ENCODE measurements at places on chromosomes 7 and 10.
A peak's percentile ranks its signal among the peaks of the same experiment; 100 is the strongest.

- no peak overlapping the region for H3K27ac ChIP-seq
- no peaks in the 10 kb centered on the region for H3K36me3 ChIP-seq
- no peak overlapping the region for H3K4me3 ChIP-seq
- no peaks in the 10 kb centered on the region for H3K4me1 ChIP-seq
- no peaks in the 10 kb centered on the region for H3K27me3 ChIP-seq
These were observed 440.6 kb downstream of the PARD3 start for GRCh38 chr10:34374356-34375045.

GRCh38 chr10:112271982-112272381, 11.2 kb upstream of the TECTB start:
- DNase-seq: no peak
- no peak overlapping the region for H3K27ac ChIP-seq
- no peak overlapping the region for H3K4me3 ChIP-seq
- no peaks in the 10 kb centered on the region for H3K36me3 ChIP-seq
- no peaks in the 10 kb centered on the region for H3K27me3 ChIP-seq
- no peaks in the 10 kb centered on the region for H3K4me1 ChIP-seq

DNA sequence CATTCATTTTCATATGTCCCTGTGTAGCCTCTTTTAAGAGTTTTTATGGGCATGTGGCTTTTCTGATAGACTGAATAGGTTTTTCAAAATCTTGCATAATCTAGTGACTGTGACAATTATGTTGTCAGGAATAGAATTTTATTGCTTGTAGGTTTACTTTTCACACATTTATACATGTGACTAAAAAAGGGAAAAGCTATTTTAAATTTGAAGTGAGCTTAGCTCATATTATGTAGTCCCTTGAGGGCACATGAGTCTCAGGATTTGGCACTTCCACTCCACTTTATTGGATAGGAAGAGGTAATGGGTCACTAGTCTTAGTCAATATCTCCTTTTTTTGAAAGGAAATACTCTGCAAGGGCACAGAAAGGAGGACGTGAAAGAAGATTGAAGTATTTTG, 247.3 kb downstream of the SUGCT start:
- no peak for DNase-seq
- H3K36me3 ChIP-seq: no peaks in the 10 kb centered on the region
- no peaks in the 10 kb centered on the region for H3K27me3 ChIP-seq

DNA sequence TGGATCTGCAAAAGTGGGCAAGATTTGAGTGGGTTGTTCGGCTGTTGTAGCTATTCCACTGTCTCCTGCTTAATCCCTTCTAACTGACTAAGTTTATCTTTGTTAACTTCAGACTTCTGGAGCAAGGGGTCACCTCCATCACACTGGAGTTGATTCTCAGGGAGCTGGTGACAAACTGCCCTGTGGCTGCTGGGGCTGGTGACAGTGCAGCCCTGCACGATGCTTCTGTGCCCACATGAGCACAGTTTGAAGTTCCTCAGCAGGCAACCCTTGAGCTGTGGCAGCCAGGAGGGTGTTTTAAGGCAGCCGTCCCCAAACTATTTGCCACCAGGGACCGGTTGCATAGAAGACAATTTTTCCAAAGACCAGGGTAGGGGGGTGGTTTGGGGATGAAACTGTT, 40.5 kb downstream of the ADRB1 start:
- peak; percentile 16 for DNase-seq
- no peaks in the 10 kb centered on the region for H3K36me3 ChIP-seq
- H3K27me3 ChIP-seq: no peaks in the 10 kb centered on the region
- no peak overlapping the region for H3K4me3 ChIP-seq

GRCh38 chr10:63866747-63867140, 345.5 kb downstream of the REEP3 start:
- H3K4me1 ChIP-seq: peaks cover 6% of the 10 kb centered on the region
- H3K36me3 ChIP-seq: no peaks in the 10 kb centered on the region
- H3K4me3 ChIP-seq: no peak overlapping the region

GRCh38 chr10:113982769-113983168, 60.9 kb upstream of the ADRB1 start:
- H3K4me3 ChIP-seq: no peak overlapping the region
- no peaks in the 10 kb centered on the region for H3K27me3 ChIP-seq
- no peak overlapping the region for H3K27ac ChIP-seq
- H3K4me1 ChIP-seq: peaks cover 8% of the 10 kb centered on the region
- no peaks in the 10 kb centered on the region for H3K36me3 ChIP-seq

DNA sequence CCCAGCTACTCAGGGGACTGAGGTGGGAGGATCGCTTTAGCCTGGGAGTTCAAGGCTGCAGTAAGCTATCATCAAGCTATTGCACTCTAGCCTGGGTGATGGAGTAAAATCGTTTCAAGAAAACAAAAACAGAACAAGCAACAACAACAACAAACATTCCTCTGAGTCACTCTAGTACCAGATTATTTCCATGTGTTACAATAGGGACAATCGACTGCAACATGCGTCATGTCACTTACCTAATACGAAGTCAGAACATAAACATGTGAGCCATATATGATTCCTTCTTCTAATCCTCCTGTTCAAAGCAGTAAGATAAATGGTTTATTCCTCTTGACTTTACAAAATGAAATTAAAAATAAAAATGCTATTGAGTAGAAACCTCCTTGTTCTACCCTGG, 57.3 kb downstream of the ZNF438 start:
- no peaks in the 10 kb centered on the region for H3K36me3 ChIP-seq
- H3K4me1 ChIP-seq: no peaks in the 10 kb centered on the region
- H3K27ac ChIP-seq: no peak overlapping the region
- no peak overlapping the region for H3K4me3 ChIP-seq
- H3K27me3 ChIP-seq: no peaks in the 10 kb centered on the region

- DNase-seq: no peak
- no peak overlapping the region for H3K4me3 ChIP-seq
- H3K27me3 ChIP-seq: no peaks in the 10 kb centered on the region
- no peak overlapping the region for H3K27ac ChIP-seq
These were observed 7.8 kb upstream of the BTRC start for GRCh38 chr10:101346177-101346576.

- no peak overlapping the region for H3K27ac ChIP-seq
- H3K4me3 ChIP-seq: no peak overlapping the region
- no peak for DNase-seq
- no peaks in the 10 kb centered on the region for H3K36me3 ChIP-seq
- no peaks in the 10 kb centered on the region for H3K4me1 ChIP-seq
These were observed 840.3 kb downstream of the CNTNAP2 start for GRCh38 chr7:146956853-146957252.

GRCh38 chr7:37068038-37068437, 343.7 kb upstream of the AOAH start:
- H3K27me3 ChIP-seq: no peaks in the 10 kb centered on the region
- H3K27ac ChIP-seq: no peak overlapping the region
- no peaks in the 10 kb centered on the region for H3K36me3 ChIP-seq
- H3K4me1 ChIP-seq: no peaks in the 10 kb centered on the region
- DNase-seq: no peak

DNA sequence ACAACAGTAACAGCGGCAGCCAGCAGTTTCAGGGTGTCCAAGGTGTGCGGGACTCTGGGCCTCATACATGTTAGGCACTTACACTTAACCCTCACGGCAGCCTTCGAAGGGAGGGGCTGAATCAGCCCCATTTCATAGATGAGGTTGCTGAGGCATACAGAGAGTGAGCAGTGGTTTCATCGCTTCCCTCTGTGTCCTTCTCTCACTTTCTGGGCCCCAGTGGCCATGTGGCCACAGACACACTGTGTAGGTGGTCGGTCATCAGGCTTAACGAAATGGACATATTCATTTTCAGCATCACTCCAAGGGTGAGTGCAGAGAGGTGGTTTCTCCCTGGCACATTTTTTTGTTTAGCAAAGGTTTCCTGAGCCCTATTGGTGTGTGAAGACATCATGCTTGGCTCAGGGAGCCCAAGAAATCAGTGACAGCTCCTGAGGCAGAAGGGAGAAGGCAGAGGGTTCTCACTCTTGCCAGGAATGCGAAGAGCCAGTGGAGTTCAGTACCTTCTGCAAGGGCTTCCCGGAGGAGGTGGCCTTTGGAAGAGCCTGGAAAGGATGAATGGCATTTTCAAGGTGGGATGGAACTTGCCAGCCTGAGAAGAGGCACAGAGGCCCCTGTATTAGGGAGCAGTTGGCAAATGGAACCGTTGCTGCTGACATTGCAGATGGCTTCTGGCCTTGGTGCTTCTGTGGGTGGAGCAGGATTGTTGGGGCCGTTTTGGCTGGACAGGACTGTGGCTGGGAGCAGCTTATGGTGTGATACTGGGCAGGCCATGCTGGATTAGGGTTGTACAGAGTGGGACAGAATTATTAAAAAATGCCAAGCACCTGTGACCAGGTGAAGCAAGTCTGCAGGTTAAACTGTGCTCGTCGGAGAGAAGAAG, 61.7 kb upstream of the PPIF start:
- peaks cover 31% of the 10 kb centered on the region for H3K4me1 ChIP-seq
- no peaks in the 10 kb centered on the region for H3K27me3 ChIP-seq
- no peak overlapping the region for H3K27ac ChIP-seq
- no peak for DNase-seq
- H3K4me3 ChIP-seq: peak overlapping the region; percentile 34

GRCh38 chr10:7506571-7506970, 95.7 kb upstream of the SFMBT2 start:
- DNase-seq: no peak
- no peaks in the 10 kb centered on the region for H3K36me3 ChIP-seq
- no peak overlapping the region for H3K4me3 ChIP-seq
- peaks cover 26% of the 10 kb centered on the region for H3K4me1 ChIP-seq
- H3K27ac ChIP-seq: no peak overlapping the region

GRCh38 chr10:98195120-98195519, 60.7 kb downstream of the R3HCC1L start:
- no peak overlapping the region for H3K4me3 ChIP-seq
- H3K36me3 ChIP-seq: no peaks in the 10 kb centered on the region
- no peak overlapping the region for H3K27ac ChIP-seq
- H3K4me1 ChIP-seq: no peaks in the 10 kb centered on the region
- H3K27me3 ChIP-seq: no peaks in the 10 kb centered on the region

DNA sequence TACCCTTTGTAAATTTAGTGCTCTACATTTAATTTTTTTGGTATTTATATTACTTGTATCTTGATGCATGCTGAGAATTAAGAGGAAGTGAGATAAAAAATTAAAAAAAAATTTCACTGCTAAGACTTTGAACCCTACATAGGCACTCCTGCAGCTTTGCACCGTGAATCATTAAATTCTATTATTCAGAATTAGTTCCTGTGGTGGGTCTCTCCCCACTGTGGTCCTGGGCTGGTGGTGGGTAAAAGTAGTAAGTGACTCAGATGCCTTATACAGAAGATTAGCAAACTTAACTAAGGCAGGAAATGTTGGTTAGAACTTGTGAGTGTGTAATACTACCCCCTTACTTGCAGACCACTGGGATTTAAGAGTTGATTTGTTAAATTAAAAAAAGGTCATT, 72.6 kb downstream of the AP3M1 start:
- H3K36me3 ChIP-seq: peaks cover 26% of the 10 kb centered on the region
- no peaks in the 10 kb centered on the region for H3K27me3 ChIP-seq
- no peak overlapping the region for H3K4me3 ChIP-seq
- H3K4me1 ChIP-seq: no peaks in the 10 kb centered on the region
- no peak for DNase-seq

DNA sequence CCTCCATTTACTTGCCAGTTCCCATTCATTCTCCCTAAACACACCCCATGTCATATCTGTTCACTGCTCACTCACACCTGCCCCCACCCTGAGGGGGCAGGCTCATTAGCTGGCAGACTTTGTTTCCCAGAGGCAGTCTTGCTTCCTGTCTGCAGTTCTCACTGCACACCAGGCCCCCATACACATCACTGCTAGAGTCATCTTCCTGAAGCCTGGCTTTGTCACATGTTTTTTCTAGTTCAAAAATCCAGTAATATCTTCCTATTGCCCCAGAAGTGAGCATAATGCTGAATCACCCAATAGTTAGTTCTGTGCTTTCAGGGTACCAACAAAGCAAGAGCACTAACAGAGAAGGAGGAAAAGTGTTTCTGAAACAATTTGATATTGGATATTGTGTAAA, 1.9 kb downstream of the LRRC72 start:
- no peaks in the 10 kb centered on the region for H3K36me3 ChIP-seq
- no peaks in the 10 kb centered on the region for H3K4me1 ChIP-seq
- H3K27me3 ChIP-seq: no peaks in the 10 kb centered on the region

DNA sequence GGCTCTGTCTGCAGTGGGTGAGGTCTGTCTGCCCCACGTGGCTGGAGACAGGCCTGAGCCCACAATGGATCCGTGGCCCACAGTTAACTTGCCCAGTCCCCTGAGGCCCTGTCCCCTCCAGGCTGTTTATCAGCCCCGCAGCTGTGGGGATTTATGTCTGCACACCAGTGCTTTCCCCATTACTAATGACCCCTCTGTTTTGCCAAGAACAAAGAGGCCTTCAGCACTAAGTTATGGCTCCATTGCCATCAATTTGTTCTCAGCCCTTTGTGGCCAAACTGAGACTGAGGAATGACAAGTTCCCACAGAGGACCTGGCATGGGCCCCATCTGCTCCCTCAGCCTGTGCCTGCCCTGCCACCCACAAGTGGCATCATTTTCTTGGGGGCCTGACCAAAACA, 138.2 kb downstream of the C10orf105 start:
- no peak for DNase-seq
- no peaks in the 10 kb centered on the region for H3K4me1 ChIP-seq
- H3K27ac ChIP-seq: no peak overlapping the region
- no peaks in the 10 kb centered on the region for H3K36me3 ChIP-seq

GRCh38 chr7:158550394-158550700, 37.3 kb downstream of the PTPRN2 start:
- no peak overlapping the region for H3K27ac ChIP-seq
- no peaks in the 10 kb centered on the region for H3K27me3 ChIP-seq
- H3K4me3 ChIP-seq: no peak overlapping the region
- H3K4me1 ChIP-seq: no peaks in the 10 kb centered on the region

DNA sequence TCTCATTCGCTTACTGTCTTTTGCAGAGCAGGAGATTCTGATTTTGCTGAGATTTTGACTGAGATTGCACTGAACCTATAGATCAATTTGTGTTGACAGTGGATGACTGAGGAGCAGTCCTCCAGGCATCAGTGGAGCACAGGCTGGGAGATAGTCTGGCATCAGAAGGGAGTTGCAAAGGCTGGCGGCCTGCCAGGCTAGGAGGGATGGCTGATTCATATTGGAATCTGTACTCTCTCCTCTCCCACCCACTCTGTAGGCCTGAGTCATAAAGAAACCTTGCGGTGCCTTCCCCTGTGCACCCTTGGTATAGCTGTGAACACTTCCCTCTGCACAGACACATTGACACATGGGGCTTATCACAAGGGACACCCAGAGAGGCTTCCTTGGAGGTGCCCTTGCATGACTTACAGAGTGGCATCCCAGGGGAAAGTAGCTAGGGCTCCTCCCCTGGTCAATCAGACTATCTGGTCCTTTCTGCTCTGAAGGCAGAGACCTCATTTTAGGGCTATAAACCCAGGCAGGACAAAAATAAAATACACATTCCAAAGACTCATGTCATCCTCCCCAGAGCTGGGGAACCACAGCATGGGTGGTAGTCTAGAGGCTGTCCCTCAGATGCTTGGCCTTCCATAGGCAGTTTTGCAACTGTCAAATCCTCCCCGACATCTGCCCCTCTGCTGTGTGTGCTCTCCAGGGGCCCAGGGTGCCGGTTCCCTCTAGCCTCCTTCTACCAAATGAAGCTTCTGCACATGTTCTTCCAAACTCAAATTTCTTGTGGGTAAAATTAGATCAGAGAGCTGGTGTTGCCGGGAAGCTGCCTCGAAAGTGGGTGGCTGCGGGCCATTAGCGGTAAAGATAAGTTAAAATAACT, 37.4 kb upstream of the EEPD1 start:
- H3K4me1 ChIP-seq: peaks cover 13% of the 10 kb centered on the region
- no peak overlapping the region for H3K27ac ChIP-seq
- no peak overlapping the region for H3K4me3 ChIP-seq
- DNase-seq: peak; percentile 79
- H3K27me3 ChIP-seq: no peaks in the 10 kb centered on the region

GRCh38 chr10:132870426-132870825, 71.9 kb downstream of the CFAP46 start:
- no peaks in the 10 kb centered on the region for H3K36me3 ChIP-seq
- H3K27ac ChIP-seq: no peak overlapping the region

All from naive thymus-derived CD4-positive, alpha-beta T cell (primary cell).